Stimulated activated CD4-positive, alpha-beta T cell treated with anti-CD3 and anti-CD28 coated beads, Interleukin-1b, Interleukin-23, amount 100 ng/mL, for 48 hours (primary cell): ENCODE measurements at places on chromosomes 12 and 14.

DNA sequence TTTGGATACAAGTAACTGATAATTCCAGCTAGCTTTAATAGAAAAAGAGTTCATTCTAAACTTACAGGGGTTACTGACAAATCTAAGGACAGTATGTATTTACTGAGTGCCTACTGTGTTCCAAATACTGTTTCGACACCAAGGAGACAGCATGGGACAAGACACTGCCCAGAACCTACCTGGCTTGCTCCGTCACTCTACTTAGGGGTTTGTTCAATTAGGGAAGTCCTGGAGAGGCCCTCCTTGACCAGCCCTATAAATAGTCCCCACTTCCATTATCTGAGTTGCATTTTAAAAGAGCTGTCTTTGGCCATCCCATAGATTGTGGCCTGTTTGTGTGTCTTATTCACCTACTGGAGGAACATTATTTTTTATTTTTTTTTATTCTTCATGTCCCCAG is 129.5 kb upstream of the ATF1 start:
- DNase-seq: no peak

DNA sequence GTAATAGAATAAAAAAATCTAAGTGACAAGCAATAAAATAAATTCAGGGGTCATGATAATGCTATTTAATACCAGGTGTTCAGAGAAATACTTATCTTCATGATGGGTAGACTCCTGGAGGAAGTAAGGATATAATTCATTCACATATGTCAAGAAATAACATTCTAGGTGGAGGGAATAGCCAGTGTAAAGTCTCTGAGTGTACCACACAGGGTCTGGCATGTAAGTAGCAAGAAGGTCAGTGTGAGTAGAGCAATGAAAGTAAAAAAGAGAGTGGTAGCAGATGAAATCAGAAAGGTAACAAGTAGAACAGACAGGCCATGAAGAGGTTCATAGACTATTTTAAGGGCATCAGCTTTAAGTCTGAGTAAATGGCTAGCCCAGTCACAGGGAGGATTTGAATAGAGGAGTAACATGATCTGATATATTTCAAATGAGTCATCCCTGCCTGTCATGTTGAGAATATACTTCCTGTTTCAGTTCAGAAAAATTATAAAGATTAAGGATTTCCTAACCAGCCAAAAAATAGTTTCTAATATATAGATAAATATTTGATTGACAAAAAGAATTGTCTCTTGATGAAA is 519.9 kb downstream of the C12orf50 start:
- DNase-seq: no peak

DNA sequence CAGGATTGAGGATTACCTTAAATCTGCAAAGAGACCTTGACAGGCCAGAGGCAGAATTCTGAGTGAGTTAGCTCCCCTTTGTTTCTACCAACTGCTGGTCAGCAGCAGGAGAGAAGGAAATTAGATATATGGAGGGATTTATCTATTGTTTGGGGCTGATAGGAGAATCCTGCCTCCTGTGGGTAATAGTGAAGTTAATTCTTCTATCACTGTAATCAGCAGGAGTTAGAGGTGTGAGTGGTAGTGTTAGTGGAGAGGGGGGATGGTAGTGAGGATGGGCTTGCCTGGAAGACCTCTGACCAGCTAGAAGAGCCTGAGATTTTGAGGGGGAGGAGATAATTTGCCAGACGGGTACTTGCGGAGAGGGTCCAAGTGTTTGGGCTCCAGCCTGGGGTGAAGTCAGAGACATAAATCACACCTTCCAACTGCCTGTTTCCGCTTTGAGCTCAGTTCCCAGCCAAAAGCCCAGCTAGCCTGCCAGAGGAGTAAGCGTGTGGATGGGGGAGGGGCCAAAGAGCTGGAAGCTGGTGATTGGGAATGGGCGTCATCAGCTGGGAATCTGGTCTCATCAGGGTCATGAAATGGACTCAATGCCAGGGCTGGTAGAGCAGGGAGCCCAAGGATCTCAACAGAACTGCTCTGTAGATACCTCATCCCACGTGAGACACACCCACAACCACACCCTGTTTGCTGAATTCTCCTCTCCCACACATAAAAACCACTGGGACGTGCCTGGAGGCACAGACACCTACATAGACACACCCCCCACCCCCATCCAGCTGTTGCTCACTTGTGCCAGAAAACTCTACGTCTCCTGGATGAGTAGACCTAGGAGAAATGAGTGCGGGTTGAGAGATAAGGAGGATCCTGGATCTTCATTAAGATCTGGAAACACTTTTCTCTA is 13.1 kb upstream of the ITGA5 start:
- peak; percentile 44 for DNase-seq

- DNase-seq: no peak
These were observed 182.4 kb upstream of the CCND2 start for GRCh38 chr12:4091016-4091743.

- DNase-seq: no peak
These were observed 4.4 kb downstream of the KRT2 start for GRCh38 chr12:52647601-52648000.

- DNase-seq: no peak
These were observed 123.1 kb upstream of the KRR1 start for GRCh38 chr12:75634244-75635222.

DNA sequence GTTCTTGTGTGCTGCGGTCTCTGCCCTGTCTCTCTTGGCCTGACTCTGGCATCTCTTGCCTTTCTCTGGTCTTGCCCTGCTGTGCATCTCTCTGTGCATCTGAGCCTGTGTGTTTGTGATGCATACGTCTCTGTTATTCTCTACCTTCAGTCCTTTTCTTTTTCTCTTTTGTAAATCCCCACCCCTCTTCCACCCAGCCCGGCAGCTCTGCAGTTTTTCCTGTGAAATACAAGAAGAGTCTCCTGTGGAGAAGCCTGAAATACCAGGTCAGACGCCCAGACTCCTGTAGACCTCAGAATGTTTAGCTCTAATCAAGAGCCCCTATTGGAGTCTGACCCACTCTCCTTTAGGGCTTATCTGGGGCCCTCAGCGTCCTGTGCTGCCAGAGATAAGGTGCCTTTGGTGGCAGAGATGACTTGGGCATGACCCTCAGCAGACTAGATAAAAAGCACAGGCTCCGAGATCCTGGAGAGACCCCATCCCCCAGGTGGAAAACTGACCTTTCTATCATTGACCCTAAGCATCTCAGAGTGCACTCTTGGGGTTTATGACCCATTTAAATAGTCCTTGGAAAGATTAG is 167.5 kb upstream of the SRRM4 start:
- no peak for DNase-seq

DNA sequence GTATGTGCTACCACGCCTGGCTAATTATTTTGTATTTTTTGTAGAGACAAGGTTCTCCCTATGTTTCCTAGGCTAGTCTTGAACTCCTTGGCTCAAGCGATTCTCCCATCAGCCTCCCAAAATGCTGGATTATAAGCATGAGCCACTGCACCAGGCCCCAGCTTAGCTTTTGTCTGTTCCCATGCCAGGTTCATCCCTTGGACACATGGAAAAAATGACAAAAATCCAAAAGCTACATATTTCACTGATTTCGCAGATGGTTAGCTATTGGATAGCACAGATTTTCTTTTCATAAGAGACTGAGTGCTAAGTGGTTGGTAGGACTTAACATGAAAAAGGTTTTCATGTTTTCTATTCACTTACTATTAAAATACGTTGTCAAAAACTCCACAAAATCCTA is 286.6 kb upstream of the KITLG start:
- no peak for DNase-seq

- no peak for DNase-seq
These were observed 13.9 kb downstream of the CDCA4 start for GRCh38 chr14:105006831-105007592.

- DNase-seq: peak; percentile 20
These were observed 853 bp downstream of the TTC9 start for GRCh38 chr14:70642303-70643235.

DNA sequence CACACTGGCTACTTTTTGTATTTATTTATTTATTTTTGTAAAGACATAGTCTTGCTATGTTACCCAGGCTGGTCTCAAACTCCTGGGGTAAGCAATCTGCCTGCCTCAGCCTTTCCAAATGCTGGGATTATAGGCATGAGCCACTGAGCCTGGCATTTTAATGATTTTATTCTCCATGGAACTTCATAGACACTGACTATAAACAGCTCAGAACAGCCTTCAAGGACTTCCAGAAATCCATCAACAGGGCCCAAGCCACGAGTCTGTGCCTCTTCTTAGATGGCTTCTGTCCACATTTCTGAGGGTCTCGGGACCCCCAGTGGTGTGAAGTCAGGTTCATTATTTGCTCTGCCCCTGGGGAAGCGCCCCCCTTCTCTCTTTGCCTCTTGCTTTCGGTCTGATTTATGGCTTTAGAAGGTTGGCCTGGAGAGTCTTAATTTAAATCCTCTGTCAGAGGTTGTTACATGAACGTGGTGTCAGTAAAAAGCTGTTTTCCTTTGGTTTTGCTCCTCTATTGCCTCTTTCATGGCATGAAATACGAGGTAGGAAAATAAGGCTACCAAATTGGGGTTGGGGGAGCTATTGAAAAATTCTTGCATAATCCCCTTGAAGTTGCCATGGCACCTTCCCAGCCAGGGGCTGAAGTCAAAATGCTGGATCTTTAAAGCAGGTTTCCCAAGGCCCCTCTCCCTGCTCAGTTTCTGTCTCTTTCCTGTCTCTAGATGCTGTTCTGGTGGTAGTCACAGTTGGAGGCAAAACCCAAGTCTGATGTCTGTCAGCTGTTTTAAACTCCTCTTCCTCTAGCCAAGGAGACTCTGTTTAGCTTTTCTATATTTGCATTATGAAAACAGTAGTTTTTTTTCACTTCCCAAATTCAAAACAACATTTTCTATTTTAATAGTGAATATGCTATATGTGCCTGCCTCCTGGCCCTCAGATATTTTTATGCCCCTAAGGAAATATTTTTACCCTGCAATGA is 129.4 kb downstream of the SMOC1 start:
- DNase-seq: no peak

- no peak for DNase-seq
These were observed 126.3 kb upstream of the DHRS4 start for GRCh38 chr14:23827100-23827892.

DNA sequence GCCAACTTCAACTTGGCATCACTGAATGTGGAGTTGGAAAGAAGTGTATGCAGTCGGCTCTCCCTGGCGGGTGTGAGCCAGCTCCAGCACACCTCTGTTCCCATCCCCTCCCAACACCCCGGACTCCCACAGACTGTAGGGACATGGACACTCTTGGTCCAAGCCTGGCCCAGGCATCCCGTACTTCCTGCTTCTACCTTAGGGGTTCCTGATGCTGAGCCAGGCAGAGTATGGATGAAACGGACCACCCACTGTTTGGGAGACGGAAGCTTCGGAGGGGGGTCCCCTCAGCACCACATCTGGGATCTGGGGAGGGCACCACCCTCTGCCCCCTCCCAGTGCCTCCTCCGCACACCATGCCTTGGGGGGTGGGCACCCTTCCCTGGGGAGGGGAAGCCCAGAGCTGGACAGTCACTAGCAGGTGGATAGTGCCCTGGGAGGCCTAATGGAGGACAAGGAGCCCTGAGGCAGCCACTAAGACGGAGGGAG is 62.0 kb downstream of the LGMN start:
- DNase-seq: no peak

DNA sequence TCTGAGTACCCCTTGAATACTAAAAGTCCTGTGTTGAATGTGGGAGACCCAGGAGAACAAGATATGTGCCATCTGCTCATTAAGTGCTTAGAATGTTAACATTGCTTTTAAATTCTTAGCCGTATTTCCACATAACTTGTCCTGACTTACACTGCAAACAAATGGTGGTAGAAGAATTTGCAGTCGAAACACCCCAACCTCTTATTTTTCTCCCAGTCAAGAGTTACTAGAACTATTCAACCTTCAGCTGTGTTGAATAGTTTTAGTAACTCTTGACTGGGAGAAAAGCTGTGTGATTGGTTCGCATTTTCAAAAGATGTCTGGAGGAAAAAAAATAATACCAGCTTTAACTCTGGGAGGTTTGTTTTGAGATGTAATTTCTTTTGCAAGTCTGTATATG is 7.6 kb upstream of the SPX start:
- DNase-seq: no peak

DNA sequence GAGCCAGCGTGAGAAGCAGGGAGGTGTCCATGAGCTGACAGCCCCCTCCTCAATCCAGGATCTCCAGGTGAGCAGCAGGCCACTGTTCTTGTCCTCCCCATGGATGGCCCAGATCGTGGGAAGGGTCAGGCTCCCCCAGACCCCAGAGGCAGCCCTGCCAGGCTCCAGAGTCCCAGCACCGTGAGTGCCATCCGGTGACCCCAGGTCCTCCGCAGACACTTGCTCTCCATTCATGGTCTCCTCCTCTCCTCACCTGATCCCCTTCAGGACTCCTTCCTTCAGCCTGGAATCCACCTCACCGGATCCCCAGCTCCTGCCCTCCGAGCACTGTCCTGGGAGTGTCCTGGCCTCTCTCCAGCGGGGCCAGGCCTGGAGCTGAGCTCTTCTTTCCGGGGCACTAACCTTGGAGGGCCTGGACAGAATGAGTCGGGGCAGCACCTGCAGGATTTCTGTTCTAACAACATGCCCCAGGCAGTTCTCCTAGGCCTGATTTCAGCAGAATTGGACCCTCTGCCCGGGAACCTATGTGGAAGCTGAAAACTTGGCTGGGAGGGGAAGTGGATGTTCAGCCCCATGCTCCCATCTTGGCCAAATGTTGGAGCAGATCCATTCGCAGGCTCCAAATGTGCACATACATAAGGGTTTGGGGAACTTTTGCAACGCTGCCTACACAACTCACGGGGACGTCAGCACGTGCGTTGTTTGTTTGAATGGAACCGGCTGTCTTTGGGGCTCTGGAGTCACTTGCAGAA is 341.6 kb upstream of the SFSWAP start:
- DNase-seq: no peak
